Glutamatergic neuron (in vitro differentiated cells): ENCODE measurements at places on chromosomes 1 and 21. TPM values are rescaled to one million over a fixed set of nuclear protein-coding genes. Genes with fewer than 3 reads are reported as not detected.

The SETD4 gene
- 21.3 TPM for total RNA-seq

DNA sequence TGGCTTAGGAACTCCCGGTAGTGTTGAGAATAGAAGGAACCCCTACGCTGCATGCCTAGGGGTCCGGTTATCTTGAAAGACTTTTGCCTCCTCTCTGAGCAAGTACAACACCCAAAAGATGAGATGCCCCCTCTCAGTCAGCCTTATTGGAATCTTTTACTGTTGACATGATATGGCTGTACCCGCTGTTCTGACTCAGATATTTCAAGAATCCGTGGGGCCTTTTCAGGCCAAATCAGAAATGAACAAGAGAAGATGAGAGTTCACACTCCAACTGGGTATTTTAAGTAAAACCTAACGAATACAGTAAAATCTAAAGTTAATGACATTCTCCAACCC is 164.2 kb downstream of the PPIAL4G start:
- no peak overlapping the region for H3K27ac ChIP-seq
- peaks cover 5% of the 10 kb centered on the region for H3K36me3 ChIP-seq
- H3K4me1 ChIP-seq: peaks cover 2% of the 10 kb centered on the region
- H3K4me3 ChIP-seq: peak overlapping the region; percentile 65
- peaks cover 14% of the 10 kb centered on the region for H3K27me3 ChIP-seq

DNA sequence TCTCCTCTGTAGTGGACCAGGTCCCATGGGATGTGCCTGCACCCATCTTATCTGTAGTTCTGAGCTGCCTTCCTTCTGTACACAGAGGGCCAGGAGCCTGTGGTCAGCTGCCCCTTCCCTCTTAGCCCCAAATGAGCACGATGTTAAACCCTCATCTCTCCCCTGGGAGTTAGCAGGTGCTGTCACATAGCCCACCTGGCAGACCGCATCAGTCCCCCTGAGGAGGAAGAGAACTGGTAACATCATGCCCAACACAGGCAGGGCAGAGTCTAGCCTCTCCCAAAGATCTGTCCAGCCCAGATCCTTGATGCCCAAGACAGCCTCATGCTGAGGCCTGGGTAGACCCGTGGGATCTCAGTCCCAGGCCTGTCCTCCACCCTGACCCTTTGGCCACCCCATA is 4.7 kb downstream of the TIE1 start:
- H3K27me3 ChIP-seq: peaks cover 9% of the 10 kb centered on the region
- H3K4me1 ChIP-seq: peaks cover 11% of the 10 kb centered on the region
- H3K27ac ChIP-seq: no peak overlapping the region
- peaks cover 10% of the 10 kb centered on the region for H3K36me3 ChIP-seq
- DNase-seq: no peak

DNA sequence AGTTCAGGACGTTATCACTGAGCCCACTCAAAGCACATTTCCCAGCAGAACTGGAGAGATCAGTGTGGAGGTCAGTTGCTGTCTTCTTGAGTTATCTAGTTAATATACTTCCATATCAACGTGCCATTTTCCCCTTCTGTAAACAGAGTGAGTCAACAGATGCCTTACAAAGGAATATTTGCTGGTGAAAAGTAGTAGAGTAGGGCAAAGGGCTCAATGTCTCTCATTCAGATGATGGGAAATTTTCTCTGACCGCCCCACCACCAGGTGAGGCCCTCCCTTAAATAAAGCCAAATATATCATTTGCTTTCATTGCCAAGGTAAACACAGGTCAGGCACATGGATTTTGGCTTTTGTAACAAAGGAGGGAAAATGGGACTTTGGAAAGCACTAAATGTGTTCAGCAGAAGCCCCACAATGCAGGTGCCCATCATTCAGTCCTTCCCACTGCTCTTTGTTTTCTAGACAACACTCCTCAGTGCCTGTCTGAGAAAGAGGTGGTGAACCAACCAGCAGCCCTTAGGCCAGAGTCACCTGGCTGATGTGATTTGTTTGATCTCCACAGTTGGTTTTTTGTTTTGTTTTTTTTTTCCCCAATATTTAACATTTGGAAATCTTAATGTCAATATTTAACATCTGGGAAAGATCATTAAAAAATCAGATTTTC is 40.5 kb upstream of the SAMD13 start:
- no peak for DNase-seq
- no peak overlapping the region for H3K27ac ChIP-seq
- no peaks in the 10 kb centered on the region for H3K4me1 ChIP-seq

The TEDDM1 gene
- total RNA-seq: not detected

- H3K36me3 ChIP-seq: no peaks in the 10 kb centered on the region
- peaks cover 3% of the 10 kb centered on the region for H3K27me3 ChIP-seq
- no peak for DNase-seq
- no peak overlapping the region for H3K27ac ChIP-seq
- no peaks in the 10 kb centered on the region for H3K4me1 ChIP-seq
- no peak overlapping the region for H3K4me3 ChIP-seq
Measured at GRCh38 chr1:91877574-91878208, 8.3 kb downstream of the TGFBR3 start.

- no peak for DNase-seq
- no peak overlapping the region for H3K27ac ChIP-seq
- peaks cover 23% of the 10 kb centered on the region for H3K4me1 ChIP-seq
- H3K4me3 ChIP-seq: no peak overlapping the region
- H3K36me3 ChIP-seq: no peaks in the 10 kb centered on the region
Measured at GRCh38 chr1:110636149-110636935, 30.2 kb upstream of the KCNA2 start.

GRCh38 chr1:47682198-47682597 is 244.4 kb downstream of the FOXD2 start:
- H3K27me3 ChIP-seq: peaks cover 9% of the 10 kb centered on the region
- no peak overlapping the region for H3K27ac ChIP-seq
- H3K4me3 ChIP-seq: peak overlapping the region; percentile 23
- H3K4me1 ChIP-seq: peaks cover 16% of the 10 kb centered on the region
